ENCODE measurements at places on chromosomes 3 and 15.
A peak's percentile ranks its signal among the peaks of the same experiment; 100 is the strongest.

DNA sequence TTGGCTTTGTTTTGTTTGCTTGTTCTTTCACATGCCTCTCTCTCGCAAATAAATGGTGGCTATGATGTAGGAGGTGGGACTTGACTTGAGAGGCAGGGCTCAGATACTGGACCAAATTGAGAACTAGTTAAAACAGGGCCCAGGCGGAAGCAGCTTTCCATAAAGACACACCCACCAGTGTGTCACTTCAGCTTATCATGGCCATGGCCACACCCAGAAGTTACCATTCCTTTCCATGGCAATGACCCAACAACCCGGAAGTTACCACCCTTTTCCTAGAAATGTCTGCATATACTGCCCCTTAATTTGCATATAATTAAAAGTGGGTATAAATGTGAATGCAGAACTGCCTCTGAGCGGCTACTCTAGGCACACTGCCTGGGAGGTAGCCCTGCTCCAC lies 62.6 kb upstream of the CNTN4 start:
- DNase-seq = no peak

DNA sequence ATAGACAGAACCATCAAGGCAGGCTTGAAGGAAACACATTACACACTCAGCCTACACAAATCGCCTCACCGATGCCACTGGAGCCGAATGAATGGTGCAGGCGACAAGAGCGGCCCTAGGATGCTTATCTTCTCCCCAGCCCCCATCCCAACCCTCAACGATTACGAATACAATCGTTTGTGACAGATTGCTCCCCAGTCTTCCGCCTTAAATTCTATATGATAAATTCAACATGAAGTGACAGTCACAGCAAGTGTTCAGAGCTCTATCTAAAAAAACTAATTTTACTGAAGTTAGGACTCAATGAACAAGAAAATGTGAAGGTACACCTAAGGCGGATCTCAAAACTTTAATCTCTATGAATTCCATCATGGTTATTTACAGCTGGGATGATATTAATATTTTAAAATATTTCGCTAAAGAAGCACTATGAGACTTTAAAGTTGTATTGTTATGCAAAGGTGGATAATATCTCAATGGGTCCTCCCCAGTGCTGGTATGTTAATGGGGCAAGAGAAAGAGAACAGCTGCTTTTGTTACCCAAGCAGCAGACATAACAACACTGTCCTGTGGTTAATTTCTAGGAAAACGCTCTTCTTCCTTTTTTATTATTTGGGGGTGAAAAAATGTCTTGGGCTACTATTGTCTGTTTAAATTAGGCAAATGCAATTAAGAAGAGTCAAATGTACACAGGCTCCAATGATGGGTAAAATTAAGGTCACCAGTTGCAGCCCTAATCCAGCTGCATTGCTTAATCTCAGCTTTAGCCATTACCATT lies 147.6 kb upstream of the NR2F2 start:
- no peak for DNase-seq

DNA sequence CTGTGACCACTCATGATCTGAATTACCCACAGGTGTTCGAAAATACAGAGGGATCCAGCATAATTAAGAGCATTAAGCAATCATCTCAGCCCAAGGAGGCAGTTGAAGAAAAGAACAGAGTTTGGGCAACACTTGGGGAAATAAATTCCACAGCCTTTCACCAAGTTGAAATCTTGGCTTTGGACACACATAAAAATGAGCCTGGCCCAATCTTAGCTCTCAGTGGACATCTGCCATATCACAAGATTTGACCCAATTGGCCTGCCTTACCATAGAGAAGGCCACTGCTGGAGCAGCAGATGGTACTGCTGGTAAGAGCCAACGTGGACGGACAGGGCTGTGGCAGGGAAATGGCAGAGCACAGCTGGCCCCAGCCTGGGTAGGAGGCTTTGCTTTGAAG lies 13.0 kb downstream of the FOXP1 start:
- DNase-seq = no peak

GRCh38 chr3:156522673-156523072 lies 32.2 kb downstream of the SSR3 start:
- no peak for DNase-seq

- no peak for DNase-seq
Observed at GRCh38 chr3:136995652-136996051, 37.9 kb downstream of the IL20RB start.

DNA sequence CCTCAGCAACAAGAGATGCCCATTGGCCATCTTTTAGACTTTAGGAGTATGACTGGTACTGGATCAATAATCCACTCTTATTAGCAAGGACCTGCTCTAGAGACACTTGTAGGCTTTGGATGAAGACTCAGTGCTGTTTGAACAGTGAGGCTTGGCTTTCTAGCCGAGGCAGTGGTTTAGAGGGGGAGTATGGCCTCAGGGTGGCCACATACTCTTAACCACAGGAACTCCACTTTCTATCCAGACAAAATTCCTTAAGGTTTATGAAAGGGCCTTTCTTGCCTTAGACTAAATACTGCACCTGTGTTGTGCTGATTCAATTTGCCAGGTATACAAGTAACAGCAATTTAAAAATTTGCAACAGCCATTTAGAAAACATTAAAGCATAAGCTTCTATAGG lies 1046.3 kb downstream of the DIPK2A start:
- DNase-seq = no peak

DNA sequence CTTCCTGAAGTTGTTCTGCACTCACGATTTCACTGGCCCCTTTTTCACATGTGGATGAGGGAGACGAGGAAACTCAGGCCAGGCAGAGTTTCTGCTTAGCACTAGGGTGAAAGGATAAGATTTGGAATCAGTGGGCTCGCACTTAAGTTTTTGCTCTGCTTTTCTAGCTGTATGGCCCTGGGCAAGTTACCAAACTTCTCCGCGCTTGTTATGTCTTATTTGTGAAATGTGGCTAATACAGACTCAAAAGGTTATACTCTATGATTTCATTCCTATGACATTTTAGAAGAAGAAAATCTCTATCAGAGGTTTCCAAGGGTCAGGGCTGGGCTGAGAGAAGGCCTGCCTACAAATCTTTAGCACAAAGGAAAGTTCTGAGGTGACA lies 191.9 kb upstream of the LRIG1 start:
- DNase-seq = no peak

DNA sequence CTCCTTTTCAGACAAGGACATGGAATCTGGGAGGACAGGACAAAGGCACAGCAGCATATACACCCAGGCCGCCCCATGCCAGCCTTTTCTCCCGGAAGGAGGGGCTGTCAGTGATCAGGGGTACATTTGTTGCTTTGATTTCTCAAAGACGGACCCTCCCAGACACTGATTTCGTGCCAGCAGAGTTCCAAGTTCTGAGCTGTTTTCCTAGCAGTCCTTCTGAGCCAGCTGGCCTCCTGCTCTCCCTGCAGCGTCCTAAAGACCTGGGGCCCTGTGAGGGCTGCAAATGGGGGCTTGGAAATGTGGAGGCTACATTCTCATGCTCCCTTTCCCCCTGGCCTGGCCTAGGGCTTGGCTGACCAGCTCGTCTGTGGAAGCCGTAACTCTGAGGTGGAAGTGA lies 22.3 kb downstream of the CTSH start:
- DNase-seq = no peak

DNA sequence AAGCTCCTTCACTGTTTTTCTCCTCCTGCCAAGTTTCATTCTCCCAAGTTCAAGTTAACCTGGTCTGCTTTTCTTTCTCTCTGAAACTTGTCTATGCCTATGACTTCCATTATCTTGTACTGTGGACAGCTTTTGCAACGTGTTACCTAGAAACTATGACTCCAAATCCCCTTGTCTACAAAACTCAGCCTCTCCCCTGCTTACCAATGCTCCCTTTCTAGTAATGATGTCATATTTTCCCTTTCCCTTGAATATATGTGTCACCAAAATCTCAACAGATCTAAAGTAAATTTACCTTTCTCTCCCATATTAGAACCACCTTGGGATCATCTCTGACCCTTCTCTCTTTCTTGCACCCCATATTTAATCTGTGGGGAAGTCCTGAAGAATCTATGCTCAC lies 10.5 kb upstream of the ABHD2 start:
- DNase-seq = no peak

GRCh38 chr3:126971891-126972351 lies 11.0 kb upstream of the PLXNA1 start:
- DNase-seq = peak; percentile 79

DNA sequence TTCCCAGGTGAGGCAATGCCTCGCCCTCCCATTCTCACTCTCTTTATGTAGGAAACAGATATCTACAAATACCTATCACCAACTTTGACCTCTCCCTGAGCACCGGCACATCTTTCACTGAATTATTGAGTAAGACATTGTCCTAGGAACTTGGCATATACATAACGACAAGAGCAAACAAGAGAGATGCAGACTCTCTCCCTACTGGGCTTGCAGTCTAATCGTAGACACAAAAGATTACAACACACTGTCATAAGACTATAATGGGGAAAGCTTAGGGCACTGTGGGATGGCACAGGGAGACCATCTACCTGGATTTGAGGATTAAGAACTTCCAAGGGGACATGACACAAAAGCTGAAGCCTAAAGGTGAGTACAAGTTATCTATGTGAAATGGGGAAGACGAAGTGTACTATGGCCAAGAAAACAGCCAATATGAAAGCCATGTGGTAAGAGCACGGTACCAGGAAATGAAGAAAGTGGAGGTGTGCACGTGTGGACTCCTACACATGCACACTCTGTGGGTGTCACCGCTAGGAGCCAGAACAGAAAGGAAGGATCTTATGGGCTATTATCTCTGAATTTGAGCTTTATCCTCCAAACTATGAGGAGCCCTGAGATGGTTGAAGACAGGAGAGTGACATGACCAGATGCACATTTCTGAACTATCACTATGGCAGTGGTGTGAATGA lies 218.8 kb upstream of the STRIT1 start:
- DNase-seq = no peak

GRCh38 chr15:63509955-63510940 lies 5.9 kb downstream of the USP3 start:
- no peak for DNase-seq

DNA sequence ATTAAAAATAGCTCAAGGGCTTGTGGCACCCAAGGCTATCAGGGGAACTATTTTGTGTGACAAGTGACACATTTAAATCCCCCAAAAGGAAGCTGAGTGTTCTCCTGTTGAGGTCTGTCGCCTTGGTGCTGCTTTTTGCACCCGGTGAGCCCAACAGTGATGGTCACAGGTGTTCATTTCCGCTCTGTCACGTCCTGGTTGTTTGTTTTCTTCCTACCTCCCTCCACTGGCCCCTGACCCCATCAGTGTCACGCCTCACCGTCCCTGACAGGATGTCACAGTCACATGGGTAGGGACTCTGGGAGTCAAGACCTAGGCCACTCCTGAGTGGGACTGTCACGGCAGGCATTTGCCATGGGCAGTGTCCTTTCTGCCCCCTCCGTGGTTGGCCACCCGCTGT lies 11.2 kb downstream of the SLCO3A1 start:
- no peak for DNase-seq

- no peak for DNase-seq
Observed at GRCh38 chr3:127497166-127497565, 93.4 kb downstream of the TPRA1 start.

- peak; percentile 78 for DNase-seq
Observed at GRCh38 chr3:24680214-24680967, 185.7 kb upstream of the THRB start.

- no peak for DNase-seq
Observed at GRCh38 chr15:35243758-35244157, 158.7 kb upstream of the NANOGP8 start.
